Activated CD4-positive, alpha-beta T cell treated with anti-CD3 and anti-CD28 coated beads for 4 hours (primary cell): ENCODE measurements at places on chromosomes 11 and 22.
A peak's percentile ranks its signal among the peaks of the same experiment; 100 is the strongest.

- DNase-seq, result no peak
These were observed 117.5 kb upstream of the ALX4 start for GRCh38 chr11:44427432-44427831.

DNA sequence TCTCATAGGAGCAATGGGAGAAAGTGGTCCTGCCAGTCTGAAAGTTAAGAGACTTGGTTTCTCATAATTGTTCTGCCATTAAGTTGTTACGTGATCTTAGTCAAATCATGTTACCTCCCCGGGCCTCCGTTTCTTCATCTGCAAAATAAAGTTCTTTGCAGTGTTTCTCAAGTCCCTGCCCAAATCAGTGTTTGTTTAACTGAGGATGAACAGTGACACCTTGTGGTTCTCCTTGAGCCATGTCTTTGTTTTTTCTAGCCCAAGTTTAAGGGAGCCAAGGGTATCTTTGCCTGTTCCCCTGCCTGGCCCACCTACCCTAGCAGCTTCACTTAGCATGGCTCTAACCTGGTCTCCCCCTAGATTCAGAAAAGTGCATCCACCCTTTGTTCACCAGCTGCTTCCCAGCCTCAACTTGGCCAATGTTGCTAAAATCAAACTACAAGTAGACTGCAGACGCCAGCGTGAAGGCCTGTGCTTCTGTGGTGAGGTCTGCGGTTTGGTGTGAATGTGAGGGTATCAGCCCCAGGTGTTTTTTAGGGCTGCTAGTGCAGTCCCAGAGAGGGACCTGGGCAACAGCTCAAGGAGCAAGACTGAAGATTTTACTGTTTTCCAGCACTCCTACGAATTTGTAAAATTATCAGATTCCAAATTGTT lies 35.5 kb downstream of the FZD4 start:
- no peak for DNase-seq

GRCh38 chr11:68354148-68354872 lies 41.9 kb downstream of the LRP5 start:
- DNase-seq, result no peak

GRCh38 chr11:61404641-61405040 lies 12.3 kb downstream of the TMEM216 start:
- no peak for DNase-seq

- DNase-seq, result no peak
These were observed 125.8 kb downstream of the LDLRAD3 start for GRCh38 chr11:36069576-36070212.

- DNase-seq, result no peak
These were observed 6.1 kb upstream of the P2RY6 start for GRCh38 chr11:73265853-73266645.

- no peak for DNase-seq
These were observed 624.4 kb downstream of the BRD1 start for GRCh38 chr22:49203091-49203858.

DNA sequence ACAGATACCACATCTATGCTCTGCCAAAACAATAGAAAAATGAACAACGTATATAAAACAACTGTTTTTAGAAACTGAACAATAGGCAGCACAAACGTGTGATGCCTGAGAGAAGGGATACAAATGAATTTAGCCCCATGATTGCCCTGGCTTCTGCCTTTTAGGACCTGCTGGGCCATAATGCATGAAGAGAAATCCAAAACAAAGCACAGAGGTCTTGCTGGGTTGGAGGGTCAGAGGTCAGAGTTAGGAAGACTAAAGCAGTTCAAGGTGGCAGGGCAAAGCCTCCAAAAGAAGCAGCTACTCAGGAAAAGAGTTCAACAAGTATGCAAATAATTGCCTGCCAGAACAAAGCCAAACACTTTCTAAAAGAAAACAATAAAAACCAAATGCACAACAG lies 138.5 kb downstream of the TTC28 start:
- no peak for DNase-seq

GRCh38 chr11:92225125-92225567 lies 528 bp downstream of the FAT3 start:
- DNase-seq, result no peak

- DNase-seq, result peak; percentile 22
These were observed at the start of gene WNT11 for GRCh38 chr11:76206327-76207081. Gene WNT11, minus strand, starts transcription at chr11:76206502. Its CDS starts 95 bp downstream, at chr11:76206407.

- DNase-seq, result no peak
These were observed 3.4 kb downstream of the PLAAT3 start for GRCh38 chr11:63610604-63611394.

GRCh38 chr11:1632053-1632714 lies 2.6 kb downstream of the KRTAP5-5 start:
- no peak for DNase-seq

- DNase-seq, result no peak
These were observed 116.8 kb downstream of the MED15 start for GRCh38 chr22:20624161-20624616.

DNA sequence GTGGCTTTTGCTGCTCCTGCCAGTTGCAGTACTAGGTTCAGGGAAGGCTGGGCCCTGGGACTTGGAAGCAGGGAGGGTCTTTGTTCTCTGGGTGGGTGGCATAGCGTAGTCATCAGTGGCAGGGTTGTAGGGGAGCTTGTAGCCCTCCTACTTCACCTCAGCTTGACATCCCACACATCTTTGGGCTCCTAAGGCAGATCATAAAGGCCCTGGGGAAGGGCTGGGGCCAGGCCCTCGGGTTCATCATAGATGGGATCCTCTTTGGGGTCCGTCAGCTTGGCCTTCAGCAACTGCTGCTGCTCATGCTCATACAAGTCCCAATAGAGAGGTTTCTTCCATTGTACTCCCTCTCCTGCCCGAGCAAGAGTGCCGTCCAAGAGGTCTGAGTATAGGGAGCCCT lies 6.0 kb upstream of the PHOX2A start:
- DNase-seq, result no peak

DNA sequence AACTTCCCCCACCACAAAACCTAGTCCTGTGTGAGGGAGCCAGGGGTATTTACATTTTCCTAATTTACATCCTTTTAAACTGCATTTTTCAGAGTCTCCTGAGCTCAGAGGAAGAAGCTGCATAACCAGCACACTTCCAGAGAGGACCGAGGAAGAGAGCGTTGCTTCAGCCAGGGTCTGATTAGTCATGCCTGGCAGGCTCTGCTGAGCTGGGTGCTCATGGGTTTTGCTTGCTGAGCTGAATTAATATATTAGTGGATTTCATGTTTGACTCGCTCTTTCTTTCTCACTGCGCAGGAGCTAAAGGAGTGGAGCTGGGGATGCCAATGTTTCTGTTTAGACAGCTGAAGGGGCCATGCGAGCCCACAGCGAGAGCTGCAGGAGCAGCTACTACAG lies 539.3 kb upstream of the B3GAT1 start:
- DNase-seq, result no peak

DNA sequence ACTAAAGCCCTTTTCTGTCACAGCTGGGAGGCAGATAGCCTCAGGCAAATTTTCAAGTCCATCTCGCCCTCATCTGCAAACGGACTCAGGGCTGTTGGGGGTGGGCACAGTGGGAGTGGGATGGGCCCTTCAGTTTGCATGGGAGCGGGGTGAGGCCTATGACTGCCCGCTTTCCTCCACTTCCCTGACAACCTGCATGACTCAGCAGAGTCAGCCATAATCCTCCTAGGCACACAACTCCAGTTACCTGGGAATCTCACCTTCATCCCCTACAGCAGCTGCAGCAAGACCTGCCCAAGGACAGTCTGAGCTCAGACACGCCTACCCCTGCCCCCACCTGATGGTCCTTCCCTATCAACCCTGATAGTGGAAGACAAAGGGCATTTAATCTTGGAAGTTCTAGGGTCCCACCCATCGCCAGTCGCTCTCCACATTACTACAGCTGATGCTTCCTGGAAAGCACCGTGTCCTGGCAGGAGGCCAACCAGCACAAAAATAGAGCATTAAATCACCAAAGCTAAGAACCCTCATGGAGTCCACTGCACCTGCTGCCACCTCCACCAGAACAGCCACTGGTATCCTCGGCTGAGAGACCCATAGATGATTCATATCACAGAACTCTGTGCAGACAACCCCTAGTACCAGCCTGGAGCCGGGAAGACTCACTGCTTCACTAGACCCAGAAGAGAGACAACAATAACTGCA lies 319.3 kb downstream of the DCDC1 start:
- DNase-seq, result no peak

- DNase-seq, result peak; percentile 54
These were observed 1.3 kb downstream of the DENND5A start for GRCh38 chr11:9263840-9264315.

DNA sequence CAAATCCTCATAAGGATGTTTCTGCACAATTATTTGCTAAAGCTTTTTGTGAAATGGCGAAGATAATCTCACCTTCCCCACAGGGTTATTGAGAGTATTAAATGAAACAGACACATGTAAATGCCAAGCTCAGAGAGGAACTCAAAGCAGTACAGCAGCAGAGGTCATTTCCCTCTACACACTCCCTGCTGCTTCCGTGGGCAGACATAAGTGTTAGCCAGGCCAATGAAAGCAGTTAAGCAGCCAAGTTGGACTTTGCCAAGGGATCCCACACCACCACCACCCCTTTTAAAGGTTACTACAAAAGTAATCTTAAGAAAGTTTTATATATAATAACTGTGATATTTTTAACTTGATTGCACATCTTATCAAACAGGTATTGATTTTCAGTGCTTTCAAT lies 4.0 kb upstream of the FAM111A start:
- DNase-seq, result no peak

DNA sequence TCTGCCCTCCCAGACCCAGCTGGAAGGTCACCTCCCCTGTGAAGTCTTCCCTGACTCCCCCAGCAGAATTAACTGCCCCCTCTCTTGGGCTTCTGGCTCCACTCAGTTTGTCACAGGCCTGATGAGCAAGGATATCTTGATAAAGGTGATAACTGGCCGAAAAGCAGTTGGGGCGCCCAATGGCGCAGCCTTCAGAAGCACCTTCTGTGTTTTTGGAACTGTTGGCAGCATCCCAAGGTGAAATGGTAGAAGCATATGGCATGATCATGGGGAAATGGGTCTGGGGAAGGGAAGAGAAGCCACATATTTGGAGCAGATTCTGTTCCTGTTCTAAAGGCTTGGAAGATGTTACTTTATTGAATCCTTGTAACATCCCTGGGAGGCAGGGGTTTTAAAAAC lies 2.8 kb upstream of the TAB1 start:
- DNase-seq, result no peak

DNA sequence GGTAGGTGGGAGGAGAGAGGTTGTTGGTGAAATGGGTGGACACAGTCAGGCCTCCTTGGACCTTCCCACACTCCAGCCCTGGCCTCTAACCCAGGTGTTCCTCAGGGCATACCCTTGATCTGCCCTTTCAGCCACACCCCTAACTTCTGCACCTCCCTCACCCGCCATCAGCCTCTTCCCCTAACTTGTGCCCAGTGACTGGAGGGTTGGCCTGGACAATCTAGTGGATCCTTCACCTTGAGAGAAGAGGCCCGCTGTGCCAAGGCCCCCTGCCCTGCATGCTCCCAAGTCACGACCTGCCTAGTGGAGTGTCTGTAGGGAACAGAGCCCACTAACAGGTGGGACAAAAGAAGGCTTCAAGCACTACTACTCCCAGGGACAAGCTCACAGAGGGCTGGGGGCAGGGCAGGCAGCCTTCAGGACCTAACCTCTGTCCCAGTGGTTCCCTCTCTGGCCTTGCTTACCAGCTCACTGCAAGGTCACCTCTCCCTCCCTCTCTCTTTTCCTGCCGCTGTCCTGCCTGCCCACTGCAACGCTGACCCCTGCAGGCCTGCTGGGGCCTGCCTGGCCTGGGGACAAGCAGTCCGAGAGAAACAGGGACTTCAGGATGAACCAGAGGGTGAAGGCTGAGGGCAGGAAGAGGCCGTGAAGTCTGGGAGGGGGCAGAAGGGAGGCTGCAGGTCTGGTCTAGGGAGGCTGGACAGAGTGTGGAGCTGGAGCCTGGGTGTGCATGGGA lies 3.3 kb downstream of the SYT7 start:
- no peak for DNase-seq

GRCh38 chr11:128411812-128412211 lies 175.5 kb downstream of the ETS1 start:
- DNase-seq, result no peak

DNA sequence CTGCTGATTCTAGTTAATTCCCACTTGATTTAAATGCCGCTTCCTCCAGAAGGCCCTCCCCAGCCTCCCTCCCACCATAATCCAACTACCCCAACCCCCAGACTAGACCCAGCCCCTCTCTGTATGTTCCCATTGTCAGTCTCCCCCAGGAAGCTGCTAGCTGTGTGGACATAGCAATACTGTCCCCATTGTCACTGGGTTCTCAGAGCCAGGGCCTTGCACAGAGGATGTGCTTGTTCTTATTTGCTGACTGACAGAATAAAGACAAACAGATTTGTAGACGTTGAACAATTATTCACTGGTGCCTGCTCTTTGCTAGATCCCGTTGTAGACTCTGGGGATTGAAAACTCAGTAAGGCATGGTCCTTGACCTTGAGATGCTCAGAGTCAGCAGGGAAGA lies 45.7 kb upstream of the NAV2 start:
- DNase-seq, result no peak

GRCh38 chr11:19651028-19651427 lies 61.6 kb upstream of the NAV2 start:
- no peak for DNase-seq

GRCh38 chr11:68584097-68584496 lies 100.2 kb upstream of the GAL start:
- peak; percentile 27 for DNase-seq

DNA sequence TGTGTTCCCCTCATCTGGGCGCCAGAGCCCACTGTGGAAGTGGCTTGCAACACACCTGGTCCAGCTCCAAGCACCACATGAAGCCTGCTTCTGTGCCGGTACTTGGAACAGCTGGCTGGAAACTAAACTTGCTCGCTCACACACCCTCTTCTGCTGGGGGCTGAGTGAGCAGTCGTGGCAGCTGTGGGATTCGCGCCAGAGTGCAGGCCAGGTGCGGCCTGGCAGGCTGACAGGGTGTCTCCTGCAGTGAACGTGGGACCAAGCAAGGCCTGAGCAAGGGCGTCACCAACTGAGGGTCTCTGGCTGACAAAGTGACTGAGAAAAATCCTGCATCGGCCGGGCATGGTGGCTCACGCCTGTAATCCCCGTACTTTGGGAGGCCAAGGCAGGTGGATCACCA lies 15.2 kb downstream of the SMC1B start:
- DNase-seq, result no peak

- no peak for DNase-seq
These were observed 42.3 kb upstream of the NFRKB start for GRCh38 chr11:129937592-129938238.

DNA sequence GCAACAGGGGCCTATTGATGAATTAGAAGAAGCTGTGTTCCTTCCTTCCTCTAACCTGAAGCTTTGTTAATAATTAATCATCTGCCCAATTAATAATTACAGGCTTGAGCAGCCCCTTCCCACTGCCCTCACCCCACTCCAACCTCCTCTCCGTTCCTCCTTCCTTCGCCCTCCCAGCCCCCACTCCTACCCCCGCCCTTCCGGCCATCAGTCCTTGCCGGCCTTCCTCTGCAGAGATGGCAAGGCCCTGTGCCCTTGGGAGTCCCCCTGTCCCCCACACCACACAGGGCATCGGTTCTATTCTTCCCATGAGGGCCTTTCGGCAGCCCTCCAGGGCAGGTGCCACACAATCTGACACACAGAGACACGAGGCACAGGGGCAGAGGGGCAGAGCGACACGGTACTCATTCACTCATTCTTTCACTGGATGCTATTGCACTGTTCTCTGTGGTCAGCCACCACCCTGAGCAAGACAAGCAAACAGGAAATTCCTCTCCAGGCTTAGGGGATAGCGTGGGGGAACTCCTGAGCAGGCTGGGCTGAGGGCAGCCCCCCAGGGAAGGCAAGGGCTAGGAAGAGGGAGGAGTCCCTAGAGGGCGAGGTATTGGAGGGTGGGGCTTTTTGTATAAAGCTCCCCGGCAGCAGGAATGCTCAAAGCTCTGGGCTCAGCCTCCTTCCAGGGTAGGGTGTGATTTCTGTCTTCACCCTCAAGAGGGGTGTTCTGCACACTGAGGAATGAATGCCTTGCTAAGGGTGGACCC lies 14.7 kb downstream of the MGAT3 start:
- DNase-seq, result no peak

GRCh38 chr11:11108026-11108425 lies 245.0 kb downstream of the CSNK2A3 start:
- no peak for DNase-seq
